GM23248 (cell line): ENCODE measurements at places on chromosomes 6 and 20. TPM values are rescaled to one million over a fixed set of nuclear protein-coding genes. Genes with fewer than 3 reads are reported as not detected.

DNA sequence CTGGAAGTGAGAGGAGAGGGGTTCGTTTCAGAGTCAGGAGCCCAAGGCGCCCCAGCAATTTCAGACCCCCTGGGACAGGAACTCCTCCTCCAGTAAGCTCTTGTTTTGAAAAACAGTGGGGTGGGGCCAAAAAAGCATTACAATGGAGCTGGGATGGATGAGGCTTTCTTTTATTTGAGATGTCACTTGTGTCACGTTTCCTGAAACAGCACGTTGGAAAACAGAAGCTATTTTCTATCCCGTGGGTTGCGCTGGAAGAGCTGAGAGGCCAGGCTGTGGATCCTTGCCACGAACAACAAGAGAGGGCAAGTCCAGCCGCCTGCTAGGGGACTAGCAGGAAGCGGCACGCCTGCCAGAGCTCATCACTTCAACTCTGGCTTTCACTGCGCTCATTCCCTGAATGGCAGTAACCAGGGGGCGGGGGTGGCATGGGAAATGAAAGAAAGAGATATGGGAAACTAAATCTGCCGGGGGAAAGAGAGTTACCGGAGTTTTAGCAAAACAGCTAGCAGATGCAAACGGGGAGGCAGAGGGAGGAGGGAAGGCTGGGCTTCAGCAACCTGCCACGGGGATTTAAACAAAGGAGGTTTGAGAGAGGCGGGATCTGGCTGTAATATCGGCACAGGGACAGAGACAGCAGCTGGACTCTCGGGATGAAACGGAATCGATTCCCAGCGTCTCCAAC, 34.6 kb downstream of the GCNT2 start:
- H3K4me3 ChIP-seq = peak overlapping the region; percentile 52
- no peak overlapping the region for H3K27ac ChIP-seq
- H3K4me1 ChIP-seq = no peaks in the 10 kb centered on the region; the same call in 1 of the 2 replicates

DNA sequence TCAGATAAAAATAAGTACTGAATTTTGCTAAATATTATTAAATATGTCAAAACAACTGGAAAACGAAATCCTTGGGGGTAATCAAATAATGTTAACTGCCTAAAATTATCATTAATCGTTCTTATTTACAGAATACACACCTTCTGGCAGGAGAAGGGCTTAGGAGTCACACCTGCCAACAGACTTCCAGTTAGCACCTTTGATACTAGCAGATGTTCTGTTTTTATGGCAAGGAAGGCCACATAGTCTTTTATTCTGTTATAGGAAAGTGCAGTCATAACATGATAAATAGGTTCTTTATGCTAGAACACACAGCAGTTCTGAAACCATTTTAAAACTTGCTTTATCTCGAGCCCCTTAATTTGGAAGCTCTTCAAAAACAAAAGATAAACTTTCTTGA, 464.1 kb downstream of the UTRN start:
- no peaks in the 10 kb centered on the region for H3K27me3 ChIP-seq
- H3K27ac ChIP-seq = no peak overlapping the region
- peaks cover 35% of the 10 kb centered on the region; the same call in 1 of the 2 replicates for H3K36me3 ChIP-seq

HLA-DQB1 gene
- not detected in 2 replicates for total RNA-seq

DEFB124 gene
- not detected in 2 replicates for total RNA-seq

L3MBTL3 gene
- total RNA-seq = 4.3 and 21.8 TPM in 2 replicates

THBD gene
- total RNA-seq = 15.6 and 15.7 TPM in 2 replicates

- no peaks in the 10 kb centered on the region for H3K36me3 ChIP-seq
- H3K27ac ChIP-seq = no peak overlapping the region
- no peak for DNase-seq
- no peaks in the 10 kb centered on the region for H3K27me3 ChIP-seq
These were observed 559.4 kb upstream of the MANEA start for GRCh38 chr6:95017922-95018321.

DNA sequence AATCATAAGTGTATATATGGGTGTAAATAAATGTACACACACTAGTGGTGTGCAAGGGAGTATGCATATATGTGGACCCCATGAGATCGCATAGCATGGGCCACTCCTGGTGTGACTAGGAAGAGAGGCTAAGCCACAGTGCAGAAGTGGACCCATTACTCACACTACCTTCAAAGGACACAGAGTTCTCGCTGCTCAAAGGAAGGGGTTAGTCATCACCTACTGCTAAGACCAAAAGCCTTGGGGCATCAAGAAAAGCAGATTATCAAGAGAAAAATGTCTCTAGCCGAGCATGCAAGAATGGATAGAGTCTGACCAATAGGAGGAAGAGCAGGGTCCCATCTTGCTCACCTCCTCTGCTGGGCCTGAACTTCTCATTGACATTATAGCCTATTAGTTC, 195.5 kb downstream of the MAFB start:
- H3K4me1 ChIP-seq = peaks cover 34% of the 10 kb centered on the region
- H3K27me3 ChIP-seq = no peaks in the 10 kb centered on the region
- H3K4me3 ChIP-seq = no peak overlapping the region
- no peak overlapping the region for H3K27ac ChIP-seq
- no peaks in the 10 kb centered on the region for H3K36me3 ChIP-seq

FAM162B gene
- total RNA-seq = not detected in 2 replicates

HMGN3 gene
- 17.6 and 30.0 TPM in 2 replicates for total RNA-seq

COX4I2 gene
- total RNA-seq = not detected in 2 replicates

- no peaks in the 10 kb centered on the region for H3K4me1 ChIP-seq
- H3K27ac ChIP-seq = no peak overlapping the region
- no peak for DNase-seq
- no peaks in the 10 kb centered on the region for H3K27me3 ChIP-seq
These were observed 237.7 kb upstream of the RAB32 start for GRCh38 chr6:146305951-146306350.

TSBP1 gene
- not detected in 2 replicates for total RNA-seq

CRISP3 gene
- total RNA-seq = not detected in 2 replicates

GRCh38 chr20:19691125-19691524, 66.9 kb upstream of the RIN2 start:
- peaks cover 21% of the 10 kb centered on the region for H3K4me1 ChIP-seq
- H3K27me3 ChIP-seq = no peaks in the 10 kb centered on the region
- H3K36me3 ChIP-seq = no peaks in the 10 kb centered on the region
- H3K4me3 ChIP-seq = no peak overlapping the region

IMPG1 gene
- total RNA-seq = not detected in 2 replicates

GRCh38 chr20:51494241-51495110, 48.0 kb downstream of the NFATC2 start:
- H3K4me1 ChIP-seq = 0 out of 2 replicates have a peak, but pooled peaks cover 4% of the 10 kb centered on the region
- H3K36me3 ChIP-seq = no peaks in the 10 kb centered on the region
- no peak overlapping the region for H3K27ac ChIP-seq
- H3K27me3 ChIP-seq = peaks cover 7% of the 10 kb centered on the region; the same call in 1 of the 2 replicates

GRCh38 chr6:74048387-74048786, 352.4 kb downstream of the CD109 start:
- peaks cover 20% of the 10 kb centered on the region for H3K4me1 ChIP-seq
- no peak overlapping the region for H3K27ac ChIP-seq
- DNase-seq = no peak
- H3K4me3 ChIP-seq = no peak overlapping the region
- no peaks in the 10 kb centered on the region for H3K27me3 ChIP-seq

ATP6V1G2 gene
- 0.89 and 1.8 TPM in 2 replicates for total RNA-seq

DNA sequence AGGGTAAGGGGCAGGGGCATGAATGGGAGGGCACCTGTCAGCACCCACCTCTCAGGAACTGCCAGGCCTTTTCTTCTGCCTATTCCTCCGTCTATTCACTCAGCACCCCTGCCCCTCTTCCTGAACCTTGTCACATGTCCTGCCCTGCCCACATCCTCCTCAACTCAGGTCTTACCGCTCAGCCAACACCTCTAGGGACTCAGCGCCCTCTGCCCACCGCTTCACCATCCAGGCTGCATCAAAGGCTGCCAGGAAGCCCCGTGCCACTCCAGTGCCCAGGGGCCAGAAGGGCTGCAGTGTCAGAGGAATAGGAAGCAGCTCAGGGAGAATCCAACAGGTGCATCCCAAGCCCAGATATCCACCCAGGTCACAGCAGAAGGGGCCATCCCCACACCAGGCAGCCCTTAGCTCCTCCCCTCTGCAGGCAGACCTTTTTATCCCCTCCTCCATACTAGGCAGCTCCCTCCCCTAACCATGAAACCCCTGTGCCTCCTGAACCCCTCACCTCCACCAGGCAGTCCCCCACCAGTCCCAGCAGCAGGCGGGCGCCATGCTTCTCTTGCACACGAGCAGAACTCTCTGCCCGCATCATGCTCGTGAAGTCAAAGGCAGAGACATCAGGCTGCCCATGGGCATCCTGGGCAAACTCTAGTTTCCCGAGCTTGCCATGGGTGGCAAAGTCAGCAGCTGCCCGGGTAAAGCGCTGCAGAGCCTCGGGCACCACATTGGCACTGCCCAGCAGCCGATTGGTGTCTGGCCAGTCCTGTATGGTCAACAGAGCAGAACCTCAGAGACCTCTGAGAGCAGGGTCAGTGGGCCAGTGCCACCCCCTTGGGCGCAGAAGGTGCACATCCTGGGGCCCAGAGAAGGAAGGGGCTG, 5.5 kb downstream of the MICAL1 start:
- H3K4me3 ChIP-seq = no peak overlapping the region
- H3K27me3 ChIP-seq = no peaks in the 10 kb centered on the region
- no peak for DNase-seq
- peaks cover 8% of the 10 kb centered on the region for H3K4me1 ChIP-seq
- no peak overlapping the region for H3K27ac ChIP-seq

ETV7 gene
- 0.32 TPM in 1 of 2 replicates, not detected in the other for total RNA-seq

- no peak for DNase-seq
- H3K4me1 ChIP-seq = no peaks in the 10 kb centered on the region
- H3K27ac ChIP-seq = no peak overlapping the region
These were observed 112.2 kb upstream of the PREP start for GRCh38 chr6:105515054-105515453.

FAM217A gene
- not detected in 2 replicates for total RNA-seq

GRCh38 chr6:72963946-72964345, 261.4 kb downstream of the KHDC1L start:
- H3K36me3 ChIP-seq = no peaks in the 10 kb centered on the region
- no peak overlapping the region for H3K27ac ChIP-seq
- DNase-seq = peak; percentile 31

SSTR4 gene
- total RNA-seq = not detected in 2 replicates

POM121L2 gene
- not detected in 2 replicates for total RNA-seq

- H3K36me3 ChIP-seq = peaks cover 4% of the 10 kb centered on the region; the same call in 1 of the 2 replicates
- H3K4me1 ChIP-seq = peaks cover 51% of the 10 kb centered on the region
- H3K27me3 ChIP-seq = no peaks in the 10 kb centered on the region
- peak overlapping the region; percentile 93 for H3K27ac ChIP-seq
- H3K4me3 ChIP-seq = peak overlapping the region; percentile 92
These were observed 2.0 kb downstream of the TRAM2 start for GRCh38 chr6:52574709-52575501.

BANF2 gene
- total RNA-seq = not detected in 2 replicates

- no peak overlapping the region for H3K27ac ChIP-seq
- H3K27me3 ChIP-seq = no peaks in the 10 kb centered on the region
- no peaks in the 10 kb centered on the region for H3K36me3 ChIP-seq
- peak; percentile 78 for DNase-seq
- no peak overlapping the region for H3K4me3 ChIP-seq
These were observed 10.4 kb downstream of the IGF2R start for GRCh38 chr6:159979136-159979874.
